GM12891 (cell line): ENCODE measurements at places on chromosomes 7 and 10.

GRCh38 chr7:67006965-67007364 is 10.3 kb downstream of the TYW1 start:
- DNase-seq = no peak

GRCh38 chr7:82410461-82410860 is 33.1 kb downstream of the CACNA2D1 start:
- DNase-seq = no peak

GRCh38 chr7:71130031-71130679 is 1.8 kb upstream of the GALNT17 start:
- no peak for DNase-seq

DNA sequence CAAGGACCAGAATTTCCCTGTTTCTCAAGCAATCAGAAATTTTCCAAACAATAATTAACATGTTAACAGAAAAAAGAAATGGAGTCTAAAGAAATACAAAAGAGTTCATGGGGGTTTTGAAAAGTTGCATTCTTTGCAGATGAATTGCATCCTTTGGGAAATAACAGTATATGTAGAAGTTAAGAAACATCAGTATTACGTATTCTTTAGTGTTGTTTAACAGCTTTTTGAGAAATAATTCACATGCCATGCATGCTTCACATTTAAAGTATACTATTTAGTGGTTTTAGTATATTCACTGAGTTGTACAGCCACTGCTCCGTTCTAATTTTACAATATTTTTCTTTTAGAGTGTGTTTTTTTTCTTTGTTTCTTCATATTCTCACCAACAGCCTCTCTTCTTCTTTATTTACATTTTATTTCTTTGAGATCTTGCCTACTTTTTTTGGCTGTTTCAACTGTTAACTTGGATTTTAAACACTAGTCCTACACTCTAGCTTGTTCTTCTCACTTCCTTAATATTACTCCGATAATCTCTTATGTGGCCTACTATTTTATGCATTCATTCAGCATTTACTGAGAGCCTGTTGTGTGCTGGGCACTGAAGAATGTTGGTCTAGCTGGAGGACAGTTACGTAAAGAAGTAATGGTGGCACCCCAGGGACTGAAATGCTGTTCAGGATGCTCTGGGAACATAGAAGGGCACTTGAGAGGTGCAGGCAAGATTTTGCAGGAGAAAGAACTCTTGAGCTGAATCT is 330.1 kb downstream of the EXOC4 start:
- no peak for DNase-seq

- no peak for DNase-seq
These were observed 31.1 kb upstream of the RHEB start for GRCh38 chr7:151550656-151551286.

GRCh38 chr10:7520507-7521485 is 110.0 kb upstream of the SFMBT2 start:
- DNase-seq = no peak

DNA sequence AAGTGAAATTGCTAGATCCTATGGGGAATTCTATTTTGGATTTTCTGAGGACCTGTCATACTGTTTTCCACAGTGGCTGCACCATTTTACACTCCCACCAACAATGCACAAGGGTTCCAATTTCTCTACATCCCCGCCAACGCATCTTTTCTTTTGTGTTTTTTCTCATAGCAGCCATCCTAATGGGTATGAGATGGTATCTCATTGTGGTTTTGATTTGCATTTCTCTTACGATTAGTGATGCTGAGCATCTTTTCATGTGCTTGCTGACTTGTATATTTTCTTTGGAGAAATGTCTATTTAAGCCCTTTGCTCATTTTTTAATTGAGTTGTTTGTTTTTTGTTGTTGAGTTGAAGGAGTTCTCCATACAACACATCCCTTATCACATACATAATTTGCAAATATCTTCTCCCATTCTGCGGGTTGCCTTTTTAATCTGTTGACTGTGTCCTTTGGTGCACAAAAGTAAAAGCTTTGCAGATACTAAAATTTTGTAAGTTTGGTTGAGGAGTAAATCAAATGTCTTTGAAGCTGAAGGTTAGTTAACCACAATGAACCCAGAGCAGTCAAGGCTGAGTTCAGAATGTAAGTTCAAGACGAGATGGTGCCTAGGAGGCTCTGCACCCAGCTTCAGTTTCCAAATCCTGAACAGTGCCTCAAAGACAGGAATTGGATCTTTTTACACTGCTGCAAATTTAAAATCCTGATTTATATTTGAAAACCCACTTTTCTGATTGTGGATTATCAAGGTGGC is 195.4 kb downstream of the COBL start:
- no peak for DNase-seq

DNA sequence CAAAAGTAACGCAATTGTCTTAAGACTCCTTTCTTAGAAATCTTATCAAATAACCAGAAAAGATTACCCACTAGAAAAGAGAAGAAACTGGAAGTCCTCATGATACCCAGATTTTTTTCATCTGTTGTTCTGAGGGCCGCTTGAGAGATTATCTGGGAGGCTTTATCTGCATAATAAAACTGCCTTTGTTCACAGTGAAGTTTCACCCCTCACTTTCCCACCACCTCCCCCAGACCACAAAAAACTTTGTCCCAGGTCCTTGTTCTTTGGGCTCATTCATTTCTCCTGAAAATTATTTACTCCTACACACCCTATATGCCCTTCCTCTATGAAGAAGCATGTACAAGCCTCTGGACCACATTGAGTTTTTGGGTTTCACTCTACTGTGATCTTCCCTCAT is 745.1 kb upstream of the COBL start:
- no peak for DNase-seq

DNA sequence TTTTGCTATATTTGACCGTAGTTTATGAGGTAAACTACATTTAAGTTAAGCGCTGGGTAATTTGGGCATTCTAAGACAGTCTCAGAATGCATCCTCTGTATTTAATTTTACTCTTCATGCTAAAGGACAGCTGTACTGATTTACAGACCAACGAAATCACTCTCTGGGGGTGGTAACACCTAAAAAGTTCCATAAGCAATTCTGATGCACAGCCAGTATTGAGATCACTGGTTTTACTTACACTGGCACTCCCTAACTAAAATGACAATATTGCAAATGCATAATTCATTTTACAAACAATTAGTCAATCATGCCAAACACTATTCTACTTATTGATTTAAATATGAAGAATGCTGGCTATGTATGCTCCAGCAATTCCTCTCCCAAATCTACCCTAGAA is 102.3 kb downstream of the SRPK2 start:
- no peak for DNase-seq

DNA sequence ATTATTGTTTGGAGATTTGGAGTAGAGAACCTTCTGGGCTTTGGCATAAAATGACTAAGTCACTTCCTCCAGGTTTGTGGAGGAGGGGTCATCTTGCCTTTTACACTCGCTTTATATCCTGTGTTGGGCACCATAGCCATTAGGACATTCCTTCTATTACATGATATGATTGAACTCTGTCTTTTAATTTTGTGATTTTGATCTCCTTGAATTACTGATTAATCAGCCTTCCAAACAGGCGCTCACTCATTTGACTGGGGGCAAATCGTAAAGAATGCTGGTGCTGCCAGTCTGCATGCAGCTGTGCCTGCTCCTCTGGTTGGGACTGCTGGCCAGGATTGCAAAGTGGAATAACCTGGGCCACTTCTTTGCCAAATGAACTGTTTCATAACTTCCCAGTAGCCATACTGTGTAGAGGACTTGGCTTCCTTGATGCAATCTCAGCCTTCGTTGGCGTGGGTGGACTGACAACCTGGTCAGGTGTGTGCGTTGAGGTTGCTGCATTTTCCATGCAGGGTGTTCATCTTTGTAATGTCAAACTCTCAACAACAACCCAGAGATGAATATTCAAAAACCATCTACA is 65.9 kb upstream of the RAB11FIP2 start:
- DNase-seq = no peak

GRCh38 chr7:24372961-24373955 is 89.3 kb downstream of the NPY start:
- DNase-seq = no peak

GRCh38 chr7:20063644-20064043 is 153.5 kb downstream of the MACC1 start:
- no peak for DNase-seq

GRCh38 chr10:30811276-30812017 is 181.9 kb upstream of the LYZL2 start:
- no peak for DNase-seq

- no peak for DNase-seq
These were observed 27.6 kb upstream of the RNF32 start for GRCh38 chr7:156612930-156613329.

GRCh38 chr7:5448378-5449037 is 24.9 kb upstream of the TNRC18 start:
- DNase-seq = no peak

GRCh38 chr7:2931034-2931415 is 86.9 kb upstream of the GNA12 start:
- no peak for DNase-seq

DNA sequence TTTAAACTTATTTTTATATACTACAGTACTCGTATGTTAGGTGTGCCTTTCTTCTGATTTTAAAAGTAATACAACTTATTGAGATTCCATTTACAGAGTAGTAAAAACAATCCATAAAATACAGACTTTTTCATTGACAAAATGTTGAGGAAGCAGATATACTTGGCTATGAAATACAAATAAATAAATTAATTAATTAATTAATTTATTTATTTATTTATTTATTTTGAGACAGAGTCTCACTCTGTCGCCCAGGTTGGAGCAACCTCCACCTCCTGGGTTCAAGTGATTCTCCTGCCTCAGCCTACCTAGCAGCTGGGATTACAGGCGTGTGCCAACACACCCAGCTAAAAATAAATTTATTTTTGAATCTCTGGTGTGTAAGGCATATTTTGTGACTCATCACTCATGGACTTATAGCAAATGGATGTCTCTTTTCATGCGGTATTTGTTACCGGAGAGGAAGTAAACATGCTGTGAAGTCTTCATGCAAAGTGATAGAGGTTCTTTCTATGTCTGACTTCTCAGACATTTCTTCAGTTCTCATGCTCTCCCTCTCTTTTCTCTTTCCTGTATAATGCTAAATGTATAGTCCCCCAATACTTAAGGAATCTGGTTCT is 20.2 kb upstream of the SRPK2 start:
- DNase-seq = no peak

DNA sequence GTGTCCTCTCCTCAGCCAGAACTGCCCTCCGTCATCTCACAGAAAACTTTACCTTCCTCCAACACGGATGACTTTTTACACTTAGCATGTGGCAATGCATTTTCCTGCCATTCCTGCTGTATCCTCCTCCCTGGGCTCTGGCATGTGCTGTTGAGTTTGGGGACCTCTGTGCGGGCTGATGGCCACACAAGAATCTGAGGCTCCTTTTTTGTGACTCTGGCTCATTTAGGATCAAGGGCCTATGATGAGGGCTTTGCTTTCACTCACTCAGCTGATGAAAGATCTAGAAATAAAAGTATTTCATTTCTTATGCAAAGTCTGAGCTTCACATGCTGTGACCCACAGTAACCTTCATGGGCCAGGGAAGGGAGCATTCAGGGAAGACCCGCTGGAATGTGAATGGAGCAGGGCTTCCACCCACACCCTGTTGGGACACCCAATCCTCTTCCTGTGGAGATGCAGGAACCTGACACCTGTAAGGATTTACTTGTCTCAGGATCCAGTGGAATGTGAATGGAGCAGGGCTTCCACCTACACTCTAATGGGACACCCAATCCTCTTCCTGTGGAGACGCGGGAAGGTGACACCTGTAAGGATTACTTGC is 500.3 kb upstream of the MKI67 start:
- no peak for DNase-seq

GRCh38 chr10:7945034-7945433 is 109.5 kb upstream of the GATA3 start:
- no peak for DNase-seq

DNA sequence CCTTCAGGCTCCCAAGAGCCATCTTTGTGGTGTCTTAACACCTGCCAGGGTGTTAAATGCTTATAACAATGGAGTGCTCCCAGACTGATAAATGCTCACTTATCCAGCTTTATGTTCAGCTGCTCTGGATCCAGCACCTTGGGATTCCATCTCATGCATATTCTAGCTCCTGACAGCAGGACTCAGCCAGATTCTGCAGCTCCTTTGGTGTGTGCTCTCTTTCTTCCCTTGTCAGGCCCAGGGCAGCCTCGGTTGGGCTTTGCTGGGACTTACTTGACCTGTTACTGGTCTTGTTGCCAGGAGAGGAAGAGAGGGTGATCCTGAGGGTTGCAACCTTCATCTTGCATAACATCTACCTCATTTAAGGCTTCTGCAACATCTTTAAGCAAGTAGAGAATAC is 59.4 kb upstream of the CCNY start:
- no peak for DNase-seq

- DNase-seq = no peak
These were observed 7.6 kb downstream of the TMEM184A start for GRCh38 chr7:1548438-1548831.

DNA sequence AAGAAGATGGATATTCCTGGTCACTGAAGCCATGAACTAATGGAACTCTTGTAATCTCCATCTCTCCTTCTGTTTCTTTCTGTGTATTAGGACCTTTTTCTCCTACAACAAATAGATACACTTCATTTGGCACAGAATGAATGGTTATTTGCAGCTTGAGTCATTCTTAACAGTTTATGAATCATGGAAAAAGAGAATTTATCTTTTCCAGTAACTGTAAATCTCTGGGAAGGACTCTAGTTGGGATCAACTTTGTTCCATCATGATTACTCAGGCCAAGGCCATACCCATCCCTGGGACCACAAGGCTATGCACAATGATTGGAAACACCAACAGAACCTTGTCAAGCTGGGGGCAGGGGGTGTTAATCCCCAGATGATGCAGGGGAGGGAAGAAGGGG is 36.1 kb upstream of the MDFIC start:
- DNase-seq = no peak

DNA sequence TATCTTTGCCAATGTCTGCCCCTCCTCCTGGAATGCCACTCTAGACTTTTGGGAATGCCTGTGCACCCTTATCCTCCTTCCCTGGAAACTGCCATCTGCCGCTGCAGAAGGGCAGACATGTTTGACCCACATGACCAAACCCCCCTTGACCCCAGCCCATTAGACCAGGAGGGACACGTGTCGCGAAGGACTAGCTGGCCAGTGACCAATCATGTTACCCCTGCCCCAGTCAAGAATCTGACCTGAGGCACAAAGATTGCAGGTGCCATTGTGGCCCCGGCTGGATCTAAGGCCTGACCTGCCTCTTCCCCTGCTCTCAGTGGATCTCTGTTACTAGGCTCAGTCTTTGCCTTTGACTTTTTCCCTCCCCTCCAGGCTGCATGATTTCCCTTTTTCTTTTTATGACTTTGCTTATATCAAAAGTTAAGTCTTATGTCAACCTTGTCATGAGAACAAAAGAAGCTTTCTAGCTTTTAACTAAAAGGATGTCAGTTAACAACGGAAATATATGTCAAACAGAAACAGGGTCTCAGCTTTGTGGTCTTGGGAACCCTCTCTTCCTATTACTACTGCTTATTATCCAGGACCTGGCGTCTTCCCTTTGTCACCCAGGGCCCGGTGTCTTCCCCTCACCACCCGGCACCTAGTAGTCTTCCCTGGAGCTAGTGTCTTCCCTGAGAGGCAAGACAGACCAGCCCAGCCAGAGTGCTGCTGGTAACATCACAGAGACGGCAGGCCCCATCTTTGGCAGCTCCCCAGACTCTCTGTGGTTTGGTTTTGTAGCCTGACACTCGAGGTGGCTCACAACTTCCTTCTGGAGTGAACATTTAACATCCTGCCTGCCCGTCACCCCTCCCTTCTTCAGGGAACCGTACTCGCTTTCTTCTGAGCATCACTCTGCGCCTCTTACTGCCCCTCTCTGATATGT is 24.4 kb upstream of the PPIF start:
- no peak for DNase-seq

- no peak for DNase-seq
These were observed 160.8 kb downstream of the HDAC9 start for GRCh38 chr7:18656362-18656761.
